Fibroblast of skin of right quadriceps (primary cell): ENCODE measurements at places on chromosomes 2 and 18.

DNA sequence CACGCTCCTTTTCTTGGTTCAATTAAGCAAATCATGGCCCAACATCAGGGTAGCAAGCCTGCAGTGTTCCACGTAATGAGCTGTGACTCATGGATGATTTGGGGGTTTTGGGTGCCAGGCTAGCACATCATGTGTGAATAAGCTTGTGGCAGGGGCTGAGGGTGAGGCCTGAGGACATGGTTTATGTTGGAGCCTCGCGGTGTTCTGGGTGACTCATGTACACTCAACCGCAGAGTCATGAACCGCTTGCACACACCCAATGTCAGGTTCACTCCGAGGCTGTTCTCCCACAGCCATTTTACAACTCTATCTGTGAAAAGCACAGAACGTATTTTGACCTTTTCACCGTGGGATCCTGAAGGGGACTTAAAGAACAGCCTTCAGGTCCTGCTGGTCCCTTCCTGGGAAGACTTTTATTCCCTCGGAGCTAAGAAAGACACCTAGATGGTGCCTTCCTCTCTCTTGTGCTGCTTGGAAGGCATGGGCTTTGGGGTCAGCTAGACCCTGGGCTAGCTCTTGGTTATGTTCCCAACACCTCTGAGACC, 139.9 kb upstream of the ZEB2 start:
- peak; percentile 96 for DNase-seq

GRCh38 chr18:7946734-7947377, 379.7 kb downstream of the PTPRM start:
- peak; percentile 88 for DNase-seq

DNA sequence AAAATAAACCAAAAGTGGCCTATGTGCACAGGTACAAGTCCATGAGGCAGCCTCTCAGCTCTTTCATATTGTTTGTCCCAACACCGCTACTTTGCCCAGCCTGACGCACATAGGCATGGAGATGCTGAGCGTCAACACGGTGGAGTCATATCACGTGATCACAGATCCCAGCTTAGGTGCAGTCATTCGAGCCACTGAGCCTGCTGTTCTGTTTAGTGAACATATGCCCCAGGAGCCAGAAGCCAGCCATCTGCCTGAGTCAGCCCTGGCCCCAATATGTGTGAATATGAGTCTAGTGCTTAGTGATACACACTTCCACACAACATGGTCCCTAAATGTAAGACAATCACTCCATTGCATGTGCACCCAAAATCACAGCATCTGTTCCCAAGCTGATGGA, 88.2 kb upstream of the LCLAT1 start:
- peak; percentile 54 for DNase-seq

GRCh38 chr2:146523196-146523595, 1321.6 kb upstream of the ACVR2A start:
- DNase-seq, result peak; percentile 8

- DNase-seq, result no peak
Measured at GRCh38 chr2:7724336-7724735, 807.1 kb downstream of the RNF144A start.

- peak; percentile 60 for DNase-seq
Measured at GRCh38 chr2:196750977-196751631, 48.4 kb downstream of the GTF3C3 start.

DNA sequence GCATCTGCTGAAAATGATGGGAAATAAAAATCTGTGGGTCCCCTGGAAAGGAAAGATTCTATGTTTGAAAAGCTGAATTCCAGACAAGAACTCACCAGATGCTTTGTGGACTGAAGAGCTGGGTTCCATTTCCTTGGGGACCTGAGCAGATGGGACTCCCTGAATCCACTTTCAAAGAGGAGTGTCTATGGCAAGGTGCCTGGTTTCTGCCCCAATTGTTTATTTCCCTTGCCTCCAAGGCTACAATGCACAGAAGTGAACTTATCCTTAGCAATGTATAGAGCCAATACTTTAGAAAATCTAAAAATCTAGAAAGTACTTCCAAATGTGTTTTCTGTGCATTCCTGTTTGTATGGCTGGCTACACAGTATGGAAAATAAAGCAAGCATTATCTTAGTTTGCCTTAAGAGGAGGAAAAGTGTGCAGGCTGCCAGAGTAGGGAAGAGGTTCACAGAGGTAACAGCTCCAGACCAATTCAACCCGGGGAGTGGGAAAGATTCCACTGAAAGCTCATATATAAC, 420.5 kb downstream of the NRXN1 start:
- no peak for DNase-seq

DNA sequence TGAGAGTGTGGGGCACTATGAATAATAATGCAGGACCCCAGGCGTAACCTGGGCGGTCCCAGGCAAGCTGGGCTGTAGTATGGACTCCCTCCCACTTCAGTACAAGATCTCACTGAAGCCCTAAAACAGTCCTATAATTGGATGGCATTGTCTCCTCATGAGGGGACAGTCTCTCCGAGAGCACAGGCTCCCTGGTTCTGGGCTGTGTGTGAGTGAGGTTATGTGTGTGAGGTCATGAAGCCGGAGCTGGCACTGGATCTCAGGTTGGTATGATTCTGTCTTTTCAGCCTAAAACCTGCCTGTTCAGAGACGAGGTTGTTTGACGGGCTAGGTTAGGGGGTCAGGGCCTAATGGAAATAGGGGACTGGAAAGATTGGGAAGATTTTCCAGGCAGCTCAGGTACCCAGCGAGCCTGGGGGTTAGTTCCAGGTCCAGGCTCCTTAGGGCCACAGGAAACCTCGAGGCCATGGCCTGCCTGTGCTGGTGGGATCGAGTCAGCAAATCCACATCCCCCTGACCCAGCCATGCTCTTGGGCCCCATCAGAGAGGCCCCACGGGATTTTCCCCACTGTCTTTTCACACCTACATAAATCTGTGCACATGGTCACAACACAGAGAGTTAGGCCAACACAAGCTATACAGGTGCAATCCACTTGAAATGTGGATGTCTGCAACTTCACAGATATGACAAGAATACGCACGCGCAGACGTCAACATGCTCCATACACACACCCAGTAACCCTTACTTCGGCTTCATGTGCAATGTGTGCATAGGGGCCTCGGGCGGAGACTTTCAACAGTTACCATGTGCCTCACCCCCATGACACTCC, 94.8 kb downstream of the INHBB start:
- DNase-seq, result no peak

DNA sequence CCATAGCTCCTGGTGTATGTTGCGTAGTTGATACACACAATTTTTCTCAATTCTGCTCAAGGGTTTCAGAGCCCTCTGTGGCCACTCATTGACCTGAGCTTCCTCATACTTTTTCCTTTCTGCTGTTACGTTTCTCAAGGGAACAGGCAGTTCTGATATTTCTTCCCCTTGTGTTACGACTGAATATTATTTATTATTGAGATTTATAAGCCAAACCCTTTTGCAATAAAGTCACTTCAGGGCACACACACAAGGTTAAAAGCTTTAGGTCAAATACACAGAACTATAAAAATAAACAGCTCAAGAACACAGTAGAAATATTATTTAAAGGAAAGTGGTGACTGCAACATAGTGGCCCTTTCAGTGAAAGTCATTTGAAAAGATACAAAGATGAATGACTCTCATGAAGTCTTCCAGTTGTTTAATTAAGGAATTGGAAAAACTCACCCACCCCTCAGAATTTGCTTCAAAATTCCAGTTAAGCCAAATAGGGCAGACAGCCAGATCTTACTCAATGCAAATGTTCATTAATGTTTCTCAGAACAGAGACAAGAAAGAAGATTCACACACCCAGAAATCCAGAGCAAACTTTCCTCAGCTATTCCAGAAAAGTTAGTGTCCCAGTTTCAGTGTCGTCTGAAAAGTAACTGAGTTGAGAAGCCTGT, 179.7 kb downstream of the TRIB2 start:
- DNase-seq, result no peak

DNA sequence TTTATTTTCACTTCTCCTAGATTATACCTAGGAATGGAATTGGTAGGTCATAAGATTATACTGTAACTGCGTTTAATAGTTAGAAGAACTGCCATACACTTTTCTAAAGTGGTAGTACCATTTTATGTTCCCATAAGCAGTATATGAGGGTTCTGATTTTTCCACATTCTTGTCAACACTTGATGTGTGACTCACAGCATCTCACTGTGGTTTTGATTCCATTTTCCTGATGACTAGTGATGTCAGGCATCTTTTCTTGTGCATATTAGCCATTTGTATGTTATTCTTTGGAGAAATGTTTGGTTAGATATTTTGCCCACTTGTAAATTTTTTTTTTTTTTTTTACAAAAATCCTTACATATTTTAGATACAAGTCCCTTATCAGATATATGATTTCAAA, 2.3 kb downstream of the DCAF17 start:
- DNase-seq, result peak; percentile 86

DNA sequence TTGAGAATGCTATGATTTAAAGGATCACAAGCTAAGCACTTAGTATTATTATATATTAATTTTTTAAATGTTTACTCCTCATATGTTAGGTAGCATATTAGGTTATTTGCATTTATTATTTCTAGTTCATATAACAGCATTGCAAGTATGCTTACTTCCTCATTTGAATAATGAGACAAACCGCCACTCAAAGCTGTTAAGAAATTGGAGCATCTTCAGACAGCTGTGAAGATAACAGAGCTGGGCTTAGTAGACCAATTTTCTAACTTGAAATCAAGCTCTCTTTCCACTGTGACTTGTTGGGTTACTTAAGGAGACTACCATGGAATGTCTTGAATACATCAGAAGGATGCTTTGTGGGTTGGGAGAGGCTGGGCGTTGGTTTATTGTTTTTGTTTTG, 139.3 kb downstream of the ASXL3 start:
- DNase-seq, result no peak

DNA sequence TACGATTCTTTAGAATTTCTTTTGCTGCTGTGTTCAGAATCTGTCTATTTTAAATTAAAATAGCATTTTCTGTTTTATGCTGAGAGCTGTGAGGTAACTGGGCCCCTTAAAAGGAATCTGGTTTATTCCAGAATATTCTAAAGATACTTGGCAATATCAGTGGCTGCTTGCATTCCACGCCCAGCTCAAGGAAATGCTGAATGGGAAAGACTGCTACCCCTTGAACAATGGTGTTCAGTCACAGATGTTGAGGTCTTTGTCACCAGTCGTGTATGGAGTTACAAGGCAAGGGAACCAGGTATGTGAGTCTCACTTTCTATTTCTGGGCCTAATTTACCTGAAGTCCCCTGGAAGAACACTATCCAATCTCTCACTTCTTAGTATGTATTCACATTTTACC, 377.9 kb upstream of the CDH7 start:
- no peak for DNase-seq

DNA sequence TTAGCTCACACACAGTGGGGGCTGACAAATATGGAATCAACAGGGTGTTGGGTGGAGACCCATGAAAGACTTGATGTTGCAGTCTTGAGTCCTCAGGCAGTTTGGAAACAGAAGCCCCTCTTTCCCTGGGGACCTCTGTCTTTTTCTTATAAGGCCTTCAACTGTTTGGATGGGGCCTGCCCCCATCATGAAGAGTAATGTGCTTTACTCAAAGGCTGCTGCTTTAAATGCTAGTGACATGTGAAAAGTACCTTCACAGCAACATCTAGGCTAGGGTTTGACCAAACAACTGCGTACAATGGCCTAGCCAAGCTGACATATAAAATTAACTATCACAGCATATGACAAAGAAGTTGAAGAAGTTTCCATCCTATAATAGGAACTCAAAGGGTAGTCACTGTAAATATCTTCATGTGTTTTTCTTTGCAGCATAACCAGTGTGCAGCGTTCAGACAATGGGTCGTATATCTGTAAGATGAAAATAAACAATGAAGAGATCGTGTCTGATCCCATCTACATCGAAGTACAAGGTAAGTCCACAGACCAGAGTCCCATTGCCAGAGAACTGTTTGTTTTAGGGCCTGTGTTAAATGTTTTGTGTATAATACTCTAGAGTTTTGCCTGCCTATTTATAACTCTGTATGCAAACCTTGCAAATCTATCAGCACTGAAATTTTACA, 46.3 kb downstream of the MERTK start:
- no peak for DNase-seq

DNA sequence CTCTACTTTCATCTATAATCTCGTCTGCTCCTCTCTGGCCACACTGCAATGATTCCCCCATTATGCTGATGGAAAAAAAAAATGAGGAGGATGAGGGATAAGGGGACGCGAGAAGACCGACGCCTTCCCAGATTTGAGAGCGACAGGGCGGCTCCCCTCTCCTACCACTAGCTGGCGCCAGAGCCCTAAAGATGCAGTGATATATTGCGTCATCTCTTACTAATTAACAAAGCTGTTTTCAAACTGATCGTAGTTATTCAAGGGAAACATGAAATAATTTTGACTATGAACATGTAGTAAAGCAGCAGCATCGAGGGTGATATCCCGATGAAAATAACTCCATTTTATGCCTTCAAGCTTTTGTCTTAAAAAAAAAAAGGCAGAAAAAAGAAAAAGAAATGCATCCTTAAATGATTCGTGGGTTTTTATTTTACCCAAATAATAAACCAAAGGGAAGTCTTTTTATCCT, 48.0 kb upstream of the HNRNPA3 start:
- DNase-seq, result peak; percentile 83

GRCh38 chr2:72278046-72278445, 130.4 kb upstream of the CYP26B1 start:
- peak; percentile 68 for DNase-seq

DNA sequence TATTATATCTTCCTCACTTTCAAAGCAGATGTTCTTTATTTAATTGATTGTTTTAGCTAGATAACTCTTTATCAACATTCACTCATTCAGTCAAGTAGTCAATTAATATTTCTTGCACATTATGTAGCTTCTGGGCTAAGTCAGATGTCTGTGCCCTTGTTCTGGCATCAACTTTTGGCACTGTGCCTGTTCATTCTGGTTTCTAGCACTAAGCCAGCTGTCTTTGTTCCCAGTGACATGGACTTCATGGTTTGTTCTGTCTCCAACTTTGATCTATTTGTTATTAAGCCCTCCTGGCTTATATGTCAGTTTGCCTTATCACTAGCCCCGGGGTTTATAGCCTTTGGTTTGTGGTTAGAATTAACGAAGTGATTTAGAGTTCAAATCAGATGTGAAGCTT, 247.9 kb upstream of the SYT4 start:
- DNase-seq, result no peak

- DNase-seq, result peak; percentile 49
Measured at GRCh38 chr2:18959952-18960717, 370.8 kb upstream of the NT5C1B start.

GRCh38 chr18:62898359-62898758, 183.0 kb downstream of the PHLPP1 start:
- no peak for DNase-seq

DNA sequence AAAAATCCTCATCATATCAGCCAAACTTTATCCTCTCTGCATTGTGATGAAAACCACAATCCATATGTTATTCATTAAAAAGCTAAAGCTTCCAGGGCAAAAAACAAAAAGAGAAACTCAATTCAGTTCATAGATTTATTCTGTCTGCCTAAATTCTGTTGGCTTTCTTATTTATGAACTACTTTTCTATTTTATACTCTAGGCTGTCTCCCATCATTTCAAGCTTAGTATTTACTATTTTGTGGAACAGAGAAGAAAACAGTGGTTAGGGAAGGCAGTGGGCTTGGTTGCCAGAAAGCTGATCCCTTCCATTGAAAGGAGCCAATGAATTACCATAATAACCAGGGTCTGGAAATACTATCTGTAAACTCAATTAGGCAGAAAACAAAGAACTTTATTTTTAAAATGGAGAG, 71.8 kb downstream of the RAPH1 start:
- peak; percentile 73 for DNase-seq
